ENCODE measurements at places on chromosomes 2 and 18. TPM values are rescaled to one million over a fixed set of nuclear protein-coding genes. Genes with fewer than 3 reads are reported as not detected.

DNA sequence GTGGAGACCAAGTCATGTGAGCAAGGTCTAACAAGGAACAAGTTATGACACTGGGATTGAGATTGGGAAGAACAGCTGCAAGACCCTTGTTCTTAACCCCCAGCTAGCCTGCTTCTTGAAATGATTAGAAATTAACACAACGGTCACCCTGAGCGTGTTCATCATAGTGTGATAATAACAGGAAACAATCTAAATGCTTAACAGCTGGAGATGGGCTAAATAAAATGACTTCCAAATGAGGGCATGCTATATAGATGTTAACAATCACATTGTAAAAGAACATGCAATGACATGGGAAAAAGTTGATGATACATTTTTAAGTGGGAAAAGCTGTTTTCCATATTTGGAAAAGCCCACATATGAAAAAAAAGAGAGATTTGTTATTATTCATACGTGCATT lies 47.6 kb downstream of the RPL37A start:
- DNase-seq = no peak

GRCh38 chr2:33509908-33510585 lies 33.6 kb downstream of the RASGRP3 start:
- peak; percentile 41 for DNase-seq

Gene ARHGAP25
- total RNA-seq = 0.52 TPM

Gene GEN1
- 7.1 TPM for total RNA-seq

DNA sequence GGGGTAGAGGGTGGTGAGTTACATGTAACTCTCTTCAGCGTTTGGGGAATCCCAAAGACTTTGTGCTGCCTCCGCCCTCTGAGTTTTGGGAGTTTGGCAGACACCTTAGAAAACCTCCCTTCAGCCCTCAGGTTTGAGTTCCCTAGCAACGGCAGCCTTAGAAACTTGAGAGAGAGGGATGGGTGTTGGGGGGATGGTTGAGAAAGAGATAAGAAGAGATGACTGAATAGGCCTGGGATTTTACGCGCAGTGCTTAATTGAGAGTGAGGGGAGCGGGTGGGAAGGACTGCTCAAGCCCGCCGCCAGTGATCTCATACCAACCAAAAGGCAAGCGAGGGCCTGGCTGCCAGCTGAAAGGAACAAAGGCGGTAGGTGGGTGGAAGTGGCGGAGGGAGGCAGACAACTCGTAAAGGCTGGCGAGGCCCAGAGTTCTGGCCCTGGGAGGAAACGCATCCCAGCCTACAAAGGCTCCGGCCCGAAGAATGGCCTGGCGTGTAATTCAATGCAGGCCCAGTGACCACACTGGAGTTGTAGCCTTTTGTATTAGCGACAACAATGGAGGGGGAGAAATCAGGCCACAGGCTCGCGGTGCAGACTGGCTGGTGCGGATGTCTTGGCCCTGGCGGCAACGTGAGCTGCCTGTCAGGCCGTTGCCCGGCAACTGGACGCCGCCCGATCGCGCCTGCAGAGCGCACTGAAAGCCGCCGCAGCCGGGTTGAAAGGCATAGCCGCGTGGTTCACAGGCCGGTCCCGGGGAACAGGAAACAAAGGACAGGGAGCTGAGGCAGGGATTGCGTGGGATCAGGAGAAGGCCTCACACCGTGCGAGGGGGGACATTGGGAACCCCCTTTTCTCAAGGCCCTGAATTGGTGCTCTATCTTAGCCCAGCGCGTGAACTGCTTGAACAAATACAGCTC lies 39.9 kb upstream of the DARS1 start:
- peak; percentile 66 for DNase-seq

Measured in M059J (cell line).